ENCODE measurements at places on chromosomes 4 and X.

DNA sequence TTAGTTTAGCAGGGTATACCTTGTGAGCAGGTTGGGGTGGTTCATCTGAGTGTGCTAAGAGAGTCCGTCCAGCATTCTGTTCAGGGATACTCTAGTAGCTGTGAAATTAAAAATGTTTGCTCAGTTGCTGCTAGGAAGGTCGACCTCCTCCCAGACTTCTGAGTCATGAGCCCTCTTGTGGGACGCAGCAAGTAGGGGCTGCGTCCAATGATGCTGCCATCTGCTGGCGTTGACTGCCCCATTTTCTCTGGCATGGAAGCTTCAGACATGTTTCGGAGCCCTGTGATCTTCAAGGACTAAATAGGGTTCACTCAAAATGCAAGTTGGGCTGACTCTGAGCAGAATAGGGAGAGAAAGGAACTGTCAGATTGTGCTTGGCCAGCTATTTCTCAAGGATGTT is 201.0 kb upstream of the ARSJ start:
- peak; percentile 1 for DNase-seq

DNA sequence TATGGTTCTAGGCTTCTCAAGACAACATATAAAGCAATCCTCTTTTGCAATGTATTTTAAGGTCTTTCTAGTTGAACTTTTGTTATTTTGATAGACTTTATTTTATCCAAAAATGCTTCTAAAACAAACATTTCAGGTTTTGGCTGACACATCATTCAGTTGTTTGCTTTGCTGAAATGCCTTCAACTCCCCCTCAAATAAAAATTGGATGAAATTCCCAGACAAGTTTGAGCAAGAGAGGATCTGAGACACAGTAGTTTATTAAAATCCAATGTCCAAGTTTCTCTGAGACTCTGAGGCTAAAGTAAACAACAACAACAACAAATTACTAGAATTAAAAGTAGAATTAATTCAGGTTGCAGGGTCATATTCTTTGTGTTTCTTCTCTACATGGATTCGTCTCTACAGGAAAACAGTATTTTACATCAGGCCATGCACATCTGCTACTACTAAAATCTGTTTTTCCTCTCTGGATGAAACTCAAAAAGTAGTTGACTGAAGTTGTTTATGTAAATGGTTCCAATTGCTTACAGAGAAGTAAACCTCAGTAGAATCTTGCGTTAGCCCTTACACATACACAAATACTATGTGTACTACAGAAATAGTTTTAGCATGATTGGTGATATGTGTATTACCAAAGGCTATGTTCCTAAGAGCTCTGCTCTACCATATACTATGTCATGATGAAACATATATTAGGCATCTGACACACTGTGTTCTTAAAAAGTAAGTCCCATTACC is 64.9 kb downstream of the PRSS12 start:
- no peak for DNase-seq

DNA sequence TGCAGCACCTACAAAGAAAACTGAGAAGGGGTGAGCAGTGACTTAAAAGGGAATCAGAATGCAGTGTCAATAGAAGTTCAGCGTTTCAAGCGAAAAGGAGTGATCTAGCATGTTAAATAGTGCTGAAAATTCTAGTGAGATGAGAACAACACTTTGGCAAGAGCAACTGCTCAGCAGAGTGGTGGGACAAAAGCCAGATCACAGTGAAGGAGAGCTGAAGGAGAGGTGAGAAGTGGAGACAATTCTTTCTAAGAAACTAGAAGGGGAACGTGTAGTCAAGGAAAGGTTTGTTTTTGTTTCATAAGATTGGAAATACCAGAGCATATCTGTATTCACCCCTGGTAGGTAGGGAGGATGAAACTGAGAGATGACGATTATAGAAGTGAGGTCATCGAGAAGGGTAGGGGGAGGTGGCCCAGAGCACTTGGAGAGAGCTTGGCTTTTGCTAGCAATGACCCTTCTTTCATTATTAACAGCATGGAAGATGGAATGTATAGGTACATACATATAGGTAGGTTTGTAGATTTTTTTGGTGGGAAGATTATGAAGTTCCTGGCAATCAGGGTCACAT is 33.7 kb downstream of the SRPX2 start:
- DNase-seq, result no peak

- no peak for DNase-seq
Measured at GRCh38 chr4:175767150-175767549, 44.9 kb downstream of the GPM6A start.

DNA sequence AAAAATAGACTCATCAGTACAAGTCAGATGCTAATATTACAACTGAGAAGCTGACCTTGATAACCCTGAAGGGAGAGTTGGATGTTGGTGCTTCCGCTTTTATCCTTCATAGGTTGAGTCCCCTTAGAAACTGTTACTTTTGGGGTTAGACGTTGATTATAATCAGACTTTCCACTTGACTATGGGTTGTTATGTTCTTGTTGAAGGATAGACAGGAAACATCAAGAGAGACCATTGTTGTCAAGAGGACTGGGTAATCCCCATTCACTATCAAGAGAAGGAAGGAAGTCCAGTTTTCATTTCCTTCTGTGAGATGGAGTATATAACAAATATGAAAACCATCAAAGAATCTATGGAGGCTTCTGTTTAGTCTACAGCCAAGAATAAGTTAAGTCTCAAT is 229.9 kb upstream of the AFF2 start:
- no peak for DNase-seq
